ENCODE measurements at places on chromosomes 6 and 20. TPM values are rescaled to one million over a fixed set of nuclear protein-coding genes. Genes with fewer than 3 reads are reported as not detected.

Gene PTGIS
- 0.38 TPM for total RNA-seq

Gene RBBP8NL
- not detected for total RNA-seq

Gene IL17A
- not detected for total RNA-seq

Gene RAET1E
- total RNA-seq: not detected

Gene CST1
- total RNA-seq: not detected
